ENCODE measurements at places on chromosomes 3 and 15. TPM values are rescaled to one million over a fixed set of nuclear protein-coding genes. Genes with fewer than 3 reads are reported as not detected.

GRCh38 chr3:113039546-113039945 is 48.8 kb downstream of the GTPBP8 start:
- no peak for DNase-seq

- DNase-seq: no peak
These were observed 205.5 kb upstream of the MRPL3 start for GRCh38 chr3:131708241-131708640.

GRCh38 chr15:40239404-40239692 is 485 bp downstream of the PAK6 start:
- DNase-seq: no peak

- no peak for DNase-seq
These were observed 792.1 kb upstream of the LMCD1 start for GRCh38 chr3:7709376-7710082.

HIGD2B gene
- not detected for total RNA-seq

CCDC12 gene
- 16.4 TPM for total RNA-seq

PTH1R gene
- 0.49 TPM for total RNA-seq
